Left lung (tissue), 14 donors: ENCODE measurements at places on chromosomes 1 and 21. TPM values are rescaled to one million over a fixed set of nuclear protein-coding genes. Genes with fewer than 3 reads are reported as not detected.

GRCh38 chr1:186420923-186421322, 40.0 kb downstream of the PDC start:
- H3K27ac ChIP-seq: peak overlapping the region; percentile 15
- H3K27me3 ChIP-seq: no peaks in the 10 kb centered on the region
- no peak overlapping the region for H3K4me3 ChIP-seq
- H3K36me3 ChIP-seq: peaks cover 34% of the 10 kb centered on the region
- DNase-seq: no peak

- H3K36me3 ChIP-seq: no peaks in the 10 kb centered on the region
- no peak overlapping the region for H3K27ac ChIP-seq
- H3K27me3 ChIP-seq: no peaks in the 10 kb centered on the region
- peaks cover 6% of the 10 kb centered on the region for H3K4me1 ChIP-seq
- no peak overlapping the region for H3K4me3 ChIP-seq
Measured at GRCh38 chr1:119587341-119587740, 60.7 kb downstream of the ZNF697 start.

- no peaks in the 10 kb centered on the region for H3K36me3 ChIP-seq
- peak overlapping the region; percentile 90 for H3K27ac ChIP-seq
- H3K4me3 ChIP-seq: no peak overlapping the region
- H3K4me1 ChIP-seq: peaks cover 56% of the 10 kb centered on the region
Measured at GRCh38 chr1:18922319-18922726, 20.0 kb upstream of the ALDH4A1 start.

DNA sequence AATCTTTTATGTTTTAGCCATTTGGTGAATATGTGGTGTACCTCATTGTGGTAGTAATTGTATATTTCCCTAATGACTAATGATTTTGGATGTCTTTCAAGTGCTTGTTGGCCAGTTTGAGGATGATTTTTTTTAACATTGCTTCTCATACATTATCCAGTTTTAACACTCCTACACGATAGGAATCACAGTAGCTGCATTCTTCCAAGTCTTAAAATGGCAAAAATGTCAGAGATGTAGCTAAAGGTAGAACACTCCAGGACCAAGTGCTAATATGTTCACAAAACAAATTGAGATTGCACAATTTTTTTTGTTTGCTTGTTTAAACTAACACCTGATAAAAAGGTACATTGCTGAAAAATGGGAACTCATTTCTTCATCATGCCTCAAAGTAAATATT, 11.7 kb downstream of the USP25 start:
- no peak overlapping the region for H3K4me3 ChIP-seq
- no peaks in the 10 kb centered on the region for H3K27me3 ChIP-seq
- peaks cover 65% of the 10 kb centered on the region for H3K4me1 ChIP-seq

- no peak for DNase-seq
- no peak overlapping the region for H3K4me3 ChIP-seq
- H3K36me3 ChIP-seq: no peaks in the 10 kb centered on the region
Measured at GRCh38 chr1:195697130-195697529, 911.1 kb downstream of the KCNT2 start.

KNCN gene
- total RNA-seq: not detected

DNA sequence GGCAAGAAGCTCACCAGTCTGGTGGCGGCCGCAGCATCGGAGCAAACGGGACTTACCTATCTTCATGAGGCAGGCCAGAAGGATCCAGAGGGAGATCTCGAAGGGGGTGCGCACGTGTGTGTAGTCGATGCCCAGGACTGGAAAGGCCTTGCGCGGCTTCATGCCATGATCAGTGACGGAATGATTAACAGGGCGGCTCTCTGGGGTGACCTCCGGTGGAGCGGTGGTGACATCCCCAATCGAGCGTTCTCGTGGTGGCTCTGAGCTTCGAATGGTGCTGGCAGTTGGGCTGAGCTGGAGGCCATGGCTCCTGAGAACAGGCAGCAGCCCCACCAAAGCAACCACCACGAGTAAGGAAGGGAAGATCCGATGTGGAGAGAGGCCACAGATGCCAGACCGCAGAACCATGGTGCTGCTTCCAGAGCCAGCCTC, 982 bp downstream of the SLC9A1 start:
- H3K4me3 ChIP-seq: peak overlapping the region; percentile 72
- no peak for DNase-seq
- H3K27ac ChIP-seq: peak overlapping the region; percentile 89
- H3K27me3 ChIP-seq: no peaks in the 10 kb centered on the region
- peaks cover under 1% of the 10 kb centered on the region for H3K36me3 ChIP-seq

DNA sequence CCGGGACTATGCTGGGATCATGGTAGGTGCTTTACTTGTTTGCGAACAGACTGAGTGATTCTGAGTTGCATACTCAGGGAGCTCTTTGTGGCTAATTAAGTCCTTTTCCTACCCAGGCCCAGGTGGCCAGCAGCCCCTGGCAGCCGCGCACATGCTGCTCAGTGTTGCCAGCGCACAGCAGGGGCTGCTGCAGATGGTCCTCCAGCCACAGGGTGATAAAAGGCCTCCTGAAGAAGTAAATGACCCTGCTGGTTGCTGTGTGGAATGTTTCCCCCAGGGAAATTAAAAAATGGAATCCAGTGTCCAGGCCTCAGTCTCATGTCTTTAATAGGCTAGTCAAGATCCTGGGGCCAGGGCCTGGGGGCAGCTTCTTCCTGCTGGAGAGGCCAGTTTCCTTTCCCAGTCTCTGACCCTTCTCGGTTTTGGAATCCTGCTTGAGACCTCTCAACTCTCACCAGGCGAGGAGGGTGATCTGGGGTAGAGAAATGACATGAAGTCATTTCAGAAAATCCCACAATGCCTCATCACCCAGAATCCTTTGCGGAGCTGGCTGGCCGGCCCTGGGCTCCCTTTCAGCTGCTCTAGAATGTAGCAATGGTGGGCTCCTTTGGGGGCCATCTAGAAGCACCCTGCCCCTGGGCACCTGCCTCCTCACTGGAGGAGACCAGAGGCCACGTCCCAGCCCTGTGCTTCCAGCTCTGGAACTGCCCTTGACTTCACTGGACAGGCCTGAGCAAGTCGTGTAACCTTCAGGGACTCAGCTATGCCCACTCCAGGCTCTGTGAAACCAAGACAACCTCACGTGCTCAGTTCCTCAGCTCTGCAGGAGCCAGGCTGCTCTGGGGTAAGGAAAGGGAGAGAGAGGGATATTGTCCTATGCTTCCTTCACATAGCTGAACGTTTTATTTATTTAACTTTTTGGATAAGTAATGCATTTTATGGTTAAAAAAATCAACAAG, 131.4 kb downstream of the MRPS6 start:
- H3K27me3 ChIP-seq: no peaks in the 10 kb centered on the region
- no peaks in the 10 kb centered on the region for H3K36me3 ChIP-seq
- no peak overlapping the region for H3K4me3 ChIP-seq
- peaks cover 63% of the 10 kb centered on the region for H3K4me1 ChIP-seq
- H3K27ac ChIP-seq: no peak overlapping the region

CHI3L2 gene
- total RNA-seq: 222 TPM

AIRE gene
- total RNA-seq: not detected

- no peak overlapping the region for H3K27ac ChIP-seq
- no peaks in the 10 kb centered on the region for H3K27me3 ChIP-seq
- no peak for DNase-seq
- H3K4me1 ChIP-seq: no peaks in the 10 kb centered on the region
- no peaks in the 10 kb centered on the region for H3K36me3 ChIP-seq
- no peak overlapping the region for H3K4me3 ChIP-seq
Measured at GRCh38 chr1:160726114-160726497, 12.9 kb upstream of the SLAMF7 start.

GRCh38 chr1:109764561-109765482, 1.1 kb upstream of the EPS8L3 start:
- H3K27me3 ChIP-seq: no peaks in the 10 kb centered on the region
- no peak overlapping the region for H3K27ac ChIP-seq
- peaks cover 4% of the 10 kb centered on the region for H3K4me1 ChIP-seq
- no peak for DNase-seq
- no peaks in the 10 kb centered on the region for H3K36me3 ChIP-seq
- no peak overlapping the region for H3K4me3 ChIP-seq

DNA sequence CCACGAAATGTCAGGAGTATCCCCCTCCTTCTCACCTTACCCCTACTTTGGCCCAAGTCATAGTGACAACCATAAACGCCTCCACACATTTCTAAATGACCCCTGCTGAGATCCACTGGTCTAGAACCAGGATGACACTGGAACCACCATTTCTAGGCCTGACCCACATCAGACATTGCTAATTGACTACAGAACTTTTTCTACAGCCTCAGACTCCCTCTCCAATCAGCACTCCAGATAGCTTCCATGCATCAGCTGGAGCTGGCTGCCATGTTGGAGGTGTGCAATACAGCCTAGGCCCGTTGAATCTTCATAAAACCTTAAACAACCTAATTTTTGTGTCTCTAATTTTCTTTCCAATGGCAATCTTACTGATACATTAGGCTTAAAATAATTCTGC, 18.6 kb downstream of the TCEA3 start:
- peaks cover 28% of the 10 kb centered on the region for H3K4me1 ChIP-seq
- no peaks in the 10 kb centered on the region for H3K36me3 ChIP-seq
- no peaks in the 10 kb centered on the region for H3K27me3 ChIP-seq
- no peak overlapping the region for H3K4me3 ChIP-seq

GRCh38 chr1:72284084-72284347, 1.7 kb upstream of the NEGR1 start:
- DNase-seq: no peak
- no peaks in the 10 kb centered on the region for H3K27me3 ChIP-seq
- H3K4me1 ChIP-seq: peaks cover 15% of the 10 kb centered on the region
- peak overlapping the region; percentile 64 for H3K4me3 ChIP-seq

DNA sequence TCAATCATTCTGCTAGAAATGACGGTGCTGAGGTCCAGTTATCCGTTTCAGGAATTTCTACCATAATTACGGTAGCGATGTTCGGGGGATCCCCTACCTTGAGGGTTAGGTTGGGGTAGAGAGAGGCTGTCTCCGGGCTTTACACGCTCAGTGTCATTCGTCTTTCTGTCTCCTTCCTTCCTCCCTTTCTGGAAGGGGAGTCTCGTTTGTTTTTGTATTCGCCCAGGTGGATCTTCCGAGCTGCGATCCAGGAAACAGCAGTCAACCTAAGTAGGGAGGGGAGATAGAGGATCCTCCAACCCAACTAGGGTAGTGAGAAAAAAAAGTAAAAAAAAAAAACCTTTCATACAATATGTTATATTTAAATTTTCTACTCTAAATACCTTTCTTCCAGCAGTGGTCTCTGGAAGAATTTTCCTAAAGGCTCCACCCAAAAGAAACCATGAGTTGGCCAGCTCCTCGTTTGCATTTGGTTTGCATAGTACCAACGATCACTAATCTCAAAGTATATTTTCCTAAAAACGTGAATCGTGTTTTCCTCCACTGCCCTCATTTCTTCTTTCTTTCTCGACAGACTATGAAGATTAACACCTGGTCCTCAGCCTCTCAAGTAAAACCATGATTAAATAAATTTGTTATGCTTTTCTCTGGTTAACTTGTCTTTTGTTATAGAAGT, 611 bp upstream of the PIK3C2B start:
- H3K4me1 ChIP-seq: peaks cover 43% of the 10 kb centered on the region
- peaks cover 23% of the 10 kb centered on the region for H3K27me3 ChIP-seq
- peak overlapping the region; percentile 77 for H3K4me3 ChIP-seq
- DNase-seq: no peak
- no peaks in the 10 kb centered on the region for H3K36me3 ChIP-seq
- H3K27ac ChIP-seq: peak overlapping the region; percentile 86

GRCh38 chr1:237201155-237201554, 159.2 kb downstream of the RYR2 start:
- H3K27me3 ChIP-seq: no peaks in the 10 kb centered on the region
- no peaks in the 10 kb centered on the region for H3K36me3 ChIP-seq
- no peak for DNase-seq
- H3K4me3 ChIP-seq: no peak overlapping the region

DNA sequence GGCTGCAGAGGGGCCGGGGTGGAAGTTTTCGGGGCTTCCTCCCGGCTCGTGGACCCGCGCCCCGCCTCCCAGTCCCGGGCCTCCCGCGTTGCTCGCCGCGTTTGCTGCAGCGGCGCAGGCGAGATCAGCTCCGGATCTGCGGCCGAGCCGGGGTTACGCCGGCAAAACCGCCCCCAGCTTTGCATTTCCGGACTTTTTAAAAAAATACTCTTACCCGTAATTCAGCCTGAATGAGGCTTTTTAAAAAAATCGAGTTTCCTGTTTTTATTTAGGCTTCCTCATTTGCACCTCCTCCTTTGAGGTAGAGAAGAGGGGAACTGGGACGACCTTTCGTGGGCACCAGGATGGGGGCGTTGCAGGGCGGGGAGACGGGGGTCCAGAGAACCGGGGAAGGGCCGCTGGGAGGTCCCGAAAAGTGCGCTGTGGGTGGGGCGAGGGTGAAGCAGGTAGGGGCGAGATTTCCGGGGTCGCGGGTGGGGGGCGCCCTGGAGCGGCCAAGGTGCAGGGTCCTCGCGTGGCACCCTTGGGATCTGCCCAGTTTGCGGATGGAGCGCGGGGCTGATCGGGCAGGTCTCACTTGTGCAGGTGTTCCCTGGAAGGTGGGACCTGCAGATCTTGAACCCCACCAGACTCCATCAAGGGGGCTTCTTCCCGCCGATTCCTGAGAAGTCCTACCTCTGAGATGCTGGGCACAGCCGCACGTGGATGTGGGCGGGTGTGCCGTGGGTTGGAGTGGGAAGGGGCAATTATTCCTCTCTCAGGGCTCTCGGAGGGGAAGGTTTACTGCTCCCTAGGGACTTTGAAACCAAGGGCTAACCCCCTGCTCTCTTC, 1.1 kb downstream of the PIK3CD start:
- H3K4me1 ChIP-seq: peaks cover 68% of the 10 kb centered on the region
- H3K36me3 ChIP-seq: no peaks in the 10 kb centered on the region
- peak overlapping the region; percentile 70 for H3K27ac ChIP-seq
- H3K4me3 ChIP-seq: peak overlapping the region; percentile 52

TLCD4 gene
- total RNA-seq: 21.3 TPM

- no peaks in the 10 kb centered on the region for H3K36me3 ChIP-seq
- no peak overlapping the region for H3K27ac ChIP-seq
- no peak overlapping the region for H3K4me3 ChIP-seq
Measured at GRCh38 chr1:145887631-145888030, 2.0 kb upstream of the ANKRD35 start.

C1orf141 gene
- total RNA-seq: 0.45 TPM

GRCh38 chr1:20371411-20371810, 80.7 kb downstream of the VWA5B1 start:
- H3K27ac ChIP-seq: no peak overlapping the region
- peaks cover 86% of the 10 kb centered on the region for H3K27me3 ChIP-seq
- peaks cover 5% of the 10 kb centered on the region for H3K4me1 ChIP-seq
- no peak overlapping the region for H3K4me3 ChIP-seq

GRCh38 chr21:38166173-38166535, 90.6 kb upstream of the KCNJ15 start:
- H3K27ac ChIP-seq: no peak overlapping the region
- no peak overlapping the region for H3K4me3 ChIP-seq
- DNase-seq: no peak
- no peaks in the 10 kb centered on the region for H3K36me3 ChIP-seq
- H3K27me3 ChIP-seq: no peaks in the 10 kb centered on the region

DNA sequence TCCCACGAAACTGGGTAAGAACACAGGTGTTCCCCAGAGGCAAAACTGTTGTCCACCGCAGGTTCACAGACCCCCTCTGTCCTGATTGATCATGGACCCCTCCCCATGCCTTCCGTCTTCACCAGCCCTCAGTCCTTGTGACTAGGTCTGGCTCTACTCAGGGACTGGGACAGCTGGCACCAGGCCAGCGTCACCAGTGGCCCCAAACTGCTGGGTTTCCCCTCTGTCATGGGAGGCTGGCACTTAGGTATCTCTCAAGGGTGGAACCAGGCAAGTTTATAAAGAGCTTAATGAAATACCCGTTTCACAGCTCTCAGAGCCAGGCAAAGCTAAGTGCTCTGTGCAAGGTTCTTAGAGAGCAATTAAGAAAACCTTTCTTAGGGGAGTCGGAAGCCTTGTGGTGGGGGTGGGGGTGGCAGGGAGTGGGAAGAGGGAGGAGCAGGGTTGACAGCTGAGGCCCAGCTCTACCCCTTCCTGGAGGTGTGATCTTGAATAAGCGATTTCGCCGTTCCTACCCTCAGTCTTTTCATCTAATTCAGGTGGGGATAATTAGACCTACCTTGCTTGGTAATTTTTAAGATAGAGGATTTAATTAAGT, 35.0 kb upstream of the IFNLR1 start:
- no peak overlapping the region for H3K4me3 ChIP-seq
- no peaks in the 10 kb centered on the region for H3K36me3 ChIP-seq
- peaks cover 27% of the 10 kb centered on the region for H3K27me3 ChIP-seq
- no peak overlapping the region for H3K27ac ChIP-seq
- H3K4me1 ChIP-seq: no peaks in the 10 kb centered on the region
